ENCODE measurements at places on chromosomes 3 and 15.

- no peak for DNase-seq
These were observed 70.4 kb downstream of the DLG1 start for GRCh38 chr3:197227780-197228574.

DNA sequence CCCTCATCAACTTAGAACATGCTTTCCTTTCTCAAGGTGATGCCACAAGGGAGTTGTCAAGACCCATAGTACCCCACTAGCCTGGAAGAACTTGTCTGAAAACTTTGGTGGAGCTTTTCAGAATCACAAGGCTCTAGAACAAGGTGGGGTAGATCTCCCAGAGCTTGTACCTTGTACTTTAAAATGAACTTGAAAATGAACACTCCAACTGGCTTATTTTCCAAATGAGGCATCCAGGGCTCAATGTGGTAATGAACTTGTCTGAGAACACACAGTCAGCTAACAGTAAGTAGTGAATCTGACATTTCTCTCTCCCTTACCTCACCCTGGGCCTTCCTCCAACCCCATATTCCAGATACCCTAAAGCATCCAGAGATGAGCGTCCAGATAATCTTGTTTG, 81.8 kb upstream of the THBS1 start:
- DNase-seq: no peak

- DNase-seq: no peak
These were observed 67.0 kb downstream of the ZNF609 start for GRCh38 chr15:64527263-64527984.

DNA sequence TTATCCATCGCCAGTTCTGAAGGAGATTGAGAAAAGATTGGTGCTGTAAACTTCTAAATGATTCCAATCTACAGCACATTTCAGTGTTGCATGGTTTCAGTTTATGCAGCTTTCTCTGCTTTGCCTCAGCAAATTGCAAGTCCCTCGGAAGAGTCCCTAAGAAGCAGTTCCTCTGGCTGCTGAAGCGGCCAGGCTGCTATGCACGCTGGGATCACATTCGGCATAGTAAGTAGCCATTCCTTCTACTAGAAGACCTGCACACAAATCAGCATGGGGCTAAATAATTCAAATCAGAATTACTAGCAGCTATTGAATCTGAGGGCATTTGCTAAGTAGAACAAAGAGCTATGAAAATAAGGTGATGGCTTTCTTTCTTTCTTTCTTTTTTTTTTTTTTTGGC, 769.5 kb downstream of the AGBL1 start:
- no peak for DNase-seq

Measured in NCI-H1436 treated with DMSO at 0.1 percent for 48 hours (cell line).